ENCODE measurements at places on chromosomes 2 and 18. TPM values are rescaled to one million over a fixed set of nuclear protein-coding genes. Genes with fewer than 3 reads are reported as not detected.

DNA sequence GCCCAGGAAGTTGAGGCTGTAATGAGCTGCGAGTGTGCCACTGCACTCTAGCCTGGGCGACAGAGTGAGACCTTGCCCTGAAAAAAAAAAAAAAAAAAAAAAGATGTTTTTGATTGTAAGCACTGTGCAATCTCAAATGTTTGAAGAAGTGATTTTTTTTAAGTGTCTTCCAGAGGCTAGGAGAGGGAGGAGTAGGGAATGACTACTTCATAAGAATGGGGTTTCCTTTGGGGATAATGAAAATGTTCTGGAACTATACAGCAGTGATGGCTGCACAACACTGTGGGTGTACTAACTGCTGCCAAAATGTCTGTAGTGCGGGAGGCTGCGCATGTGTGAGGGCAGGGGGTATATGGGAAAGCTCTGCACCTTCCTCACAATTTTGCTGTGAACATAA lies 83.7 kb downstream of the MCFD2 start:
- no peak for DNase-seq

Gene GPR35
- total RNA-seq = 0.77 TPM

- DNase-seq = no peak
Measured at GRCh38 chr2:3208591-3208990, 169.0 kb downstream of the EIPR1 start.

DNA sequence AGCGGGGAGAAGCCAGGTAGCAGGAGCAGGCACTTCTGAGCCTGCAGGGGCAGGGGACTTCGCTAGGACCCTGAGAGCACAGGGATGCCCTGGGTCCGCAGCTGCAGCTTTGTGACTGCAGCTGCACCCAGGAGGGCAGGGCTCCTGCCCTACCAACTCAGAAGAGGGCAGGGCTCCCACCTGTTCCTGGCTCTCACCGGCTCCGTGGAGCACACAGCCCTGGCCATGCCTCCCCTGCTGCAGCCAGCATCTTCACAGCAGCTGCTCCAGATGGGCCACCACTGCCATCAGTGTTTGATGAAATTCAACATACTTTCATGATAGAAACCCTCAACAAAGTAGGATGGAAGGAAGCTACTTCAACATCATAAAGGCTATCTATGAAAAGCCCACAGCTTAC lies 92.7 kb downstream of the FAM210A start:
- no peak for DNase-seq

DNA sequence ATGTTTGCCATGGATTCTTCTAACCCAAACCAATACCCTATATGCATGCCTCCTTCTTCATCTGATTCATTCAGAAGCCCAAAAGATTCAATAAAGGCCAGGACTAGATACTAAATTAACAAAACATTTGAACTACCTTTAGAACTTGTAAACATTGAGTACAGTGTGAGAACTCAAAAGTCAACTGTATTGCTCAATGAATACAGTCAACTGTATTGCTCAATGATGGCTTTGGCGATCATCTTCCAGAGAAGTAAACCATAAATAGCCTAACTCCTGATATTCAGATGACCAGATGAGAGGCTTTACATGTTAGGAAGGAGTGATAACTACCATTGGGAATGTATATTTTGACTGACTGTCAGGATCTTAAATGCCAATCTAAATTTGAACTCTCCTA lies 206.5 kb upstream of the ITGA4 start:
- no peak for DNase-seq

DNA sequence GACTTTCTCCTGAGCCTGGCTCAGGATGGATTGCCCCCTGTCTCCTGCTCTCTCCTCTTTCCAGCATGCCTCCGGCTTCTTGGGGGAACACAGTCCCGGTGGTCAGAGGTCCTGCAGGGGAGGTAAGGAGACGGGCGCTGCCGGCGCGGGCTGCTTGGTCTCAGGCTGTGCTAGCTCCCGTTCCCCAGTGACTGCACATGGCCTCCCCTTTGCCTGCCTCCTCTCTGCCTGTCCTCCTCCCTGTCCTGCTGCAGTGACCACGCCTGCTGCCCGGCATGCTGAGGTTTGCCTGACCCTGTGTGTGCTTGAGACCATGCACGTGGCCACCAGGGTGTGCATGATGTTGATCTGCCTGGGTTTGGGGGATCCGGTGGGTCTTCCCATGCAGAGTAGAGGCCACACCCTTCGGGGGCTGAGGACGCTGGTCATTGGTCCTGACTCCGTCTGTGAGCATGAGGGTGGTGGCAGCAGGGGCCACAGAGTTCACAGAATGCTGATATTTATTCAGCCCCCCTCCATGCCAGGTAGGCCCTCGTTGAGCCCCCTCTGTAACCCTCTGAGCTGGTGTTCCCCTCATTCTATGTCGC lies 42.9 kb upstream of the MCFD2 start:
- DNase-seq = no peak

Gene KATNAL2
- total RNA-seq = 7.9 TPM

- DNase-seq = no peak
Measured at GRCh38 chr2:99420751-99421299, 69.0 kb downstream of the REV1 start.

DNA sequence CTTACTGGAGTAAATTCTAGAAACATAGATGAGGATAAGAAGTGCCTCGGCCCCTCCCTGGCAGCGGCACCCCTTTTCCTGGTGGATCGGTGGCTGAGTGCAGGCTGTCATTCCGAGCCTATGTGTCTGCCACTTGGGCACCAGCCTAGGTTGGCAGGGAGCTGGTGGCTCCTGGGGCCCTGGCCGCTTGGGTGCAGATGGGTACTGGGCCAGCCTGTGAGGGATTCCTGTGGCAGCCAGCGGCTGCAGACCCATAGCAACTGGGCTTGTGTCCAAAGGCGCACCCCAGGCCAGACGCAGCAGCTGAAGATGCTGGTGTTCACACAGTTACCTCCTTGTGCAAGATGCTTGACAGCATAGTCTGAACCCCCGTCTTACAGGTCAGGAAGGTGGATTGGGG lies 2.8 kb downstream of the SNORC start:
- no peak for DNase-seq

Gene SLC4A1AP
- total RNA-seq = 19.8 TPM

GRCh38 chr2:125581557-125581956 lies 1074.4 kb upstream of the GYPC start:
- DNase-seq = no peak

GRCh38 chr2:201072201-201072530 lies 365 bp downstream of the NDUFB3 start:
- DNase-seq = no peak

- no peak for DNase-seq
Measured at GRCh38 chr2:22035361-22035830, 911.6 kb downstream of the TDRD15 start.

Gene LIMS2
- 3.8 TPM for total RNA-seq

GRCh38 chr18:40407909-40408308 lies 1547.1 kb upstream of the PIK3C3 start:
- no peak for DNase-seq

Gene MRPS9
- 27.3 TPM for total RNA-seq

GRCh38 chr2:214050731-214051130 lies 360.1 kb upstream of the VWC2L start:
- no peak for DNase-seq

Gene LYPD6
- 3.5 TPM for total RNA-seq

DNA sequence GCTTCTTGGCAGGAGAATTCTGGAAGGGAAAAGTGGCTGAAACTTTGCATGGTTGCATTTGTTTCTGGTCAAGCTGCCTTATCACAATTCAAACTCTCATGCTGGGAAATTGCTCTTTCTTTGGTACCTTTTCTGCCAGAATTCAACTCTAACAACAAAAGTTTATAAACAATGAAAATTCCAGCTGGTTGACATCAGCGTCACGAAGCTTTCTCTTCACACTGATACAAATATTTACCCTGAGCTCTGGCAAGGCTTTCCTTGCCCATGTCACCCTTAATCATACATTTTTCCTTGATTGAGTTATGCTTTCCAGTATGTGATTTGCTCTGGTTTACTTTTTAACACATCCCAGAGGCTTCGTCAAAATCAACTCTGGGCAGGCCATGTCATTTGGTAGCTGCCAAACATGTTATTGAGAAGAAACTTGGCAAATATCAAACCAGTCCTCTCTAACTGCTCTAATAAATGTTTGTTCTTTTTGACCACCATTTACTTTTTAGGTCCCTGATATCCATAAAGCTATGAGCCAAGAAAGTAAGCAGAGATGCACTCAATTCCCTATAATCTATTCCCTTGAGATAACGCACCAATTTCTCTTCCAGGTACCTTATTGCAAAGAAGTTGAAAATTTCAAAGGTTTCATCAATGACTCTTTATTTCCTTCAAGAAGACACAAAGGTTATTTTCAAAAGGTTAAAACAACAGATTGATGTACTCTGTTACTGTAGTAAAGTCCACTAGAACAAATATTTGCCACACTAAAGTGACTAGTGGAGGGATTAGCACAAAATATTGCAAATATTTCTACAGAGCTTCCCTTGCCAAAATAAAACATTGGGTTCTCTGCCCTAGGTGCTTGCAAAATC lies 1241.1 kb upstream of the ZEB2 start:
- no peak for DNase-seq

Gene MAL
- not detected for total RNA-seq

Measured in endothelial cell (in vitro differentiated cells).